CD14-positive monocyte (primary cell): ENCODE measurements at places on chromosomes 6 and 20.

DNA sequence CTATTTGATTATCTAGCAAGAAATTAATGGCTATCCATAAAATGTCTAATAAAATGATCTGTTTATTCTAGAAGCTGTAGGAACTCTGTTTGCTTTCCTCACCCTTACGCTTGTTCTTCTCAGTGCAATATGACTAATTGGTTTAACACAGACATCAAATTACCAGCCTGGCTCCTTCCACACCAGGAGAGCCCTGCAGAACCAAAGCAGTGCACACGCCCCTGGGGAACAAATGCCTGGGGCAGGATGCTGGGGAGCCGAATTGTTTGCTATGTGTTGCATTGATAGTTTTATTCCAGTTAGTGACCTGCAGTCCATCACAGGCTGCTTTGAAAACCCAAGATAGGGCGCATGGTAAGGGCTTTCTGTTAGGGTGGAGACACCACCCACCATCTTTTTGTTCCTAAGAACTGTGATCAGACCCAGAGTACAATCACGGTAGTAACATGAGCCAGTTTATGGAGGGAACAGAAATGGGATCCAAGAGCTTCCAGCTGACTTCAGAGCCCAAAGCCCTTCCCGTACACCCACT, 126.4 kb upstream of the CD93 start:
- DNase-seq: no peak

DNA sequence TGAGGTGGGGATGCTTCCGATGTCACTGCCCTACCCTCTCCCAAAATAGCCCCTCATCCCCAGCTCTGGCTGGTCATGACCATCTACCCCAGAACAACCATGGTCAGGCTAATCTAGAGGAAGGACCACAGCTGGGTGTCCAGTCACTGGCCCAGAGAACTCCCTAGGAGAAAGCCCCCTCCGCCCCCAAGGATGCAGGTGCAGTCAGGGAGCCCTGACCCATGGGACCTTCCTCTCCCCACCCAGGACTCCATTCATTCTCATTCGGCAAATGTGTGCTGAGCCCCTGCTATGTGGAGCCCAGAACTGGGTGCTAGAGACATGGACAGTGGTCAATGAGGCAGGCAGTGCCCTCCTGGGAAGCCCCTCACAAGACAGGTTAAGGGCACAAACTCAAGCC, 60.5 kb downstream of the JPH2 start:
- no peak for DNase-seq

DNA sequence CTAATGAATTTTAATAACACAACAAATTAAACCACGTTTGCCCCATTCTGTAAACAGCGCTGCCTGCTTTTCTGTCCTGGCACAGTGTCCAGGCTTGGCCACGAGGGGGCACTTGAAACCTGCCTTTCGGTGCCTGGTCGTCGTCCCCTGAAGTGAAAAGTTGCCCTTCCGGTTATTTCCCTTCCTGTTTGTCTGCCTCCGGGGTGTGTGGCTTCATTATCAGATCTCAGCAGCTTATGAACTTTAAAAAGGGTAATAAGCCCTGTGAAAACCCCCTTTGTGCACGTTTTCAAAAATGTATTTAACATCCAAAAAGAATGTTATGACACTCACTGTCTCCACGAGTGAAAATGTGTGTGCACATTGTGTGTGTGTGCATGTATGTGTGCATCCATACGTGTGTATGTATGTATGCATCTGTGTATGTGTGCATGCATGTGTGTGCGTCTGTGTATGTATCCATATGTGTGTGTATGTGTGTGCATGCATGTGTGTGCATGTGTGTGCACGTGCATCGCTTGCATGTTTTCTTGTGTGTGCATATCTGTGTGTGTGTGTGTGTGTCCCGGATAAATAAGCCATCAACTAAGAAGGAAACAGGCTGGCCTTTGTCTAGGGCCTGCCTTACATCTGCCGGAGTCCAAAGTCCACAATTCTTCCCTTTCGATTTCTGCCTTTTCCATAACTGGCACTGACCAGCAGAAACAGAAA, 358.4 kb downstream of the THBS2 start:
- DNase-seq: peak; percentile 38

DNA sequence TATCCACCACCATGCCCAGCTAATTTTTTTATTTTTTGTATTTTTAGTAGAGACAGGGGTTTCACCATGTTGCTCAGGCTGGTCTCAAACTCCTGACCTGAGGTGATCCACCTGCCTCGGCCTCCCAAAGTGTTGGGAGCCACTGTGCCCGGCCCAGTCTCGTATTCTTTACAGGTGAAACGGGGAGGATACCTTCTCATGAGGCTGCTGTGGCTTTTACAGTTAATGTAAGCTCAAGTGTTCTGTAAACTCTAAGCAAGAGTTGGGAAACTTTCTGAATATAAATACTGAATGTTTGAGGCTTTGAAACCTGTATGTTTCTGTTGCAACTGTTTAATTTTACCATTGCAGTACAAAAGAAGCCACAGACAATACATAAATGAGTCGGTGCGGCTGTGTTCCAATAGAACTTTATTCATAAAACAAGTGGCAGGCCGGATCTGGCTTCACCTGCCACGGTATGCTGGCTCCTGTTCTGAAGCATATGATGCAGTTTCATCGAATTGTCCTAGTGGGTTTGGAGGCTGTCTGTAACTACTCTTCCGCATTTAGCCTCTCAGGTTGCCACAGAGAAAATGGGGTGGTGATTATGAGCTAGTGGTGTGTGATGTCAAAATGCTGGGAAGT, 192.5 kb upstream of the ZFP64 start:
- DNase-seq: no peak

GRCh38 chr6:1586861-1587450, 22.8 kb upstream of the FOXC1 start:
- DNase-seq: no peak

DNA sequence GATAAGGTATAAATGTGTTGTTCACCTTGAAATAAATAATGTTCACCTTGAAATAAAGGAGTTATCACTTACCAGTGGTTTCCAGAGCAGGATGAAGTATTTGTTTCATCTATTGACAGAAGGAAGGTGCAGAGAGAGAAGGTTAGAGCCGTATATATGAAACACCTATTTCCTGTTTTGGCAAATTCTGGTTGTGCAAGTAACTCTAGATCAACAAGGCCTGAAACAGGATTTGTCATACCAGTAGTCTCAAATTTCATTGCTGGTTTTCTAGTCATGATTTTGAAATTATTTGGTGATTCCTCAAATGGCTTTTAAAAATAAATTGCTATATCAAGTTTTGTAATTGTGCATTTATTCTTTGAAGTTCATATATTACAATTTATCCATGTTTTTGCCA, at the start of gene CRISP3:
TSS of gene CRISP3 (minus strand) at position 130 of the 400 bp plus-strand sequence. CDS start at position 109, 21 bp downstream.
- DNase-seq: no peak

- DNase-seq: peak; percentile 96
Measured at GRCh38 chr6:25006565-25007001, 70.8 kb upstream of the RIPOR2 start.

DNA sequence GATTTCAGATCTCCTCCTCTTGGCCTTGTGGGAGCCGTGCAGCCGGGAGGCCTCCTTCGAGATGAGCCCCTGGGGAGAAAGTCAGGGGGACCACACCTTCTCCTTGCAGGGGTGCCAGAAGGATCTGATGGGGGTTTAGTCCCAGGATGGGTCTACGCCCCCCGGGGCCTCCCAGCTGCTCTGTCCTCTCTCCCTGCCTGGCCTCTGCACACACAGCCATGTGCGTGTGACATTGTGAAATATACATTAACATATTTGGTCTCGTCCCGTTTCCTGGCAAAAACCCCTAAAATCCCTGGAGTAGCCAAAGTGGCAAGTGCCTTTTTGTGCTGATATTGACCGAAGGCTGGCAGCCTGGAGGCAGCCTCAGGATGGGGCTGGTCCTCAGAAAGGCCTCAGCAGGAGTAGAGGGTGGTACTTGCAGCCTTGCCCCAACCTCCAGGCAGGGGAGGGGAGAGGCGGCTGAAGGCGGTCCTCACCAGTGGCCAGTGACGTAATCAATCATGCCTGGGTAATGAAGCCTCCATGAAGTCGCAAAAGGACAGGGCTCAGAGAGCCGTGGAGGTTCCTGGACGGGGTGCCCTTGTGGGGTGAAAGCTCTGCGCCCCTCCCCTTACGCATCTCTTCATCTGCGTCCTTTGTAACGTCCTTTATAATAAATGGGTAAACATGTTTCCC, 5.1 kb upstream of the HELZ2 start:
- DNase-seq: peak; percentile 50

GRCh38 chr20:33119725-33120720, 40.6 kb downstream of the BPIFB4 start:
- no peak for DNase-seq

DNA sequence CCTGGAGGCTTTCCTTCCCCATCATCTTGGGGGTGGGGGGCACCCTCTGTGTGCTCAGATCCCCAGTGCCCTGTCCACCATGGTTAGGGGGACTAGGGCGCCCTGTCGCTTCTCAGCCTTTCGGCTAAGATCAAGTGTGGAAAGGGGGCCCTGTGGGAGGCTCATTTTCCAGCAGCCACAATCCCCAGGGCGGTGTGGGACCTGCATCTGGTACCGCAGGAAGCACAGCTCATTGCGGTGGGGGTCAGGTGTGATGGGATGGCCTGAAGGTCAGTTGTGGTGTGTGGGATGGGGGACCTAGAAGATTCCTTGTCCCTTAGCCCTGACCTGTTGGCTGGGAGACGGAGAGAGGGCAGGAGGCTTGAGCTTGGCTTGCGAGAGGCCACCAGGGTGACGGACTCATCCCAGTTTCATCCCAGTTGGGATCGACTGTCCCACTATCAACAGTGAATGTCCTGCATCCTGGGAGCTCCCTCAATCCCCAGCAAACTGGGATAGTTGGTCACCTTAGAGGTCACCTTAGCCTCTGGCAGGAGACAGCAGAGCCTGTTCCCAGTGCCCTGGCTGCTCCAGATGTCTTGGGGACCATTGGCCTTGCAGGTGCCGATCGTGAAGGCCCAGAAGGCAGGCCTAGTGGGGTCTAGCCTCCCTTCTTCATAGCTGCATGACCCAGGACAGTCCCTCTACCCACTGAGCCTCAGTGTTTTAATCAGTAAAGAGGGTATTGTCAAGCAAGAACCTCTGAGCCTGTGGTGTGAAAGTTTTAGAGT, 64.5 kb upstream of the PMEPA1 start:
- DNase-seq: no peak

GRCh38 chr20:5001174-5002076, at the start of gene SLC23A2:
Gene SLC23A2, minus strand, starts transcription at chr20:5001510. Its CDS starts 68,948 bp downstream, at chr20:4932562.
- DNase-seq: peak; percentile 25

DNA sequence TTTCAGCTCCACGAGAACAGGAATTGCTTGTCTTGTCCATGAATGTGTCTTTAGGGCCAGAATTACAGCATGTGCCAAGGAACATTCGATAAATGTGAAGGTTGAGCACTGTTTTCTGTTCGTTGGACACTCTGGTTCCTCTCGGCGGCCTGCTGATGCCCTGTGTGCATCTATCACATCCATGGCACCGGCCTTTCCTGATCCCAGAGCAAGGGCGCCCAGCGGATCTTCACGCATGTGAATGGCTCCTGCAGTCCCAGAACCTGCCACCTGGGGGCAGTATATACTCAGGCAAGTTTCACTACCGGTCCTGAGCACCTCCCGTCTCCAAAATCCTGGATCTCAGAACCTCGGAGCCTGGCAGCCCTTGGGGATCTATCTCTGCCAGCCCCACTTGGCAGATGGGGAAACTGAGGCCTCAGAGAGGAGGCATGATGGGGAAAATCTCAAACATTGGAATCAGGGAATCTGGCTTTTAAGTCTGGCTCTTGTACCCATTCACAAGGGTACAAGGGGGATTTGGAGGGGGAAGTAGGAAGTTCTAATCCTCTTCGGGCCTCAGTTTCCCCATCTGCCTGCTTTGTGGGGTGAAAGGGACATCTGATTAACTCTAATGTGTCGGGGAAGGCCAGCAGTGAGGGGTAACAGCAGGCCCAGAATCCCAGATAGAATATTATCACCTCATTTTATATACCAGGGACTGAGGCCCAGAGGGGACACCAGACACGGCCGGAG, 4.3 kb upstream of the CEBPB start:
- peak; percentile 82 for DNase-seq

DNA sequence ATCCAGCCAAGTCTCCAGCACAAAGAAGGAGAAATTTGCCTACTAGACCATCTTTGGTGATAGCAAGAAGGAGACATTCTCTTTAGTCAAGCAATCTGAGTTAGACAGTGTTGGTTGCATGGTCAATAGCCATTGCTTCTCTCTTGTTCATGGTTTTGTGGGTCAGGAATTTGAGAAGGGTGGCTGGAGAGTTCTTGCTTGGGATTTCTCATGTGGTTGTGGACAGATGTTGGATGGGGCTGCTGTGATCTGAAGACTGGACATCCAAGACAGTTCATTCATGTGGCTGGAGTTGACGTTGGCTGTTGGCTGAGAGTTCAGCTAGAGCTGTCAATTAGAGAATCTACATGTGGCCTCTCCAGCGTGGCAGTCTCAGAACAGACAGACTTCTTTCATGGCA, 322.3 kb upstream of the PRDM1 start:
- DNase-seq: no peak

GRCh38 chr6:121858310-121858709, 422.9 kb downstream of the GJA1 start:
- no peak for DNase-seq
